Hepatic stellate cell (primary cell): ENCODE measurements at places on chromosomes 12 and 14.

- DNase-seq = no peak
Observed at GRCh38 chr12:75872762-75873161, 158.8 kb downstream of the PHLDA1 start.

- DNase-seq = no peak
Observed at GRCh38 chr12:88300931-88301330, 158.8 kb downstream of the TMTC3 start.

GRCh38 chr12:89162589-89163261 lies 189.6 kb downstream of the DUSP6 start:
- DNase-seq = peak; percentile 18

DNA sequence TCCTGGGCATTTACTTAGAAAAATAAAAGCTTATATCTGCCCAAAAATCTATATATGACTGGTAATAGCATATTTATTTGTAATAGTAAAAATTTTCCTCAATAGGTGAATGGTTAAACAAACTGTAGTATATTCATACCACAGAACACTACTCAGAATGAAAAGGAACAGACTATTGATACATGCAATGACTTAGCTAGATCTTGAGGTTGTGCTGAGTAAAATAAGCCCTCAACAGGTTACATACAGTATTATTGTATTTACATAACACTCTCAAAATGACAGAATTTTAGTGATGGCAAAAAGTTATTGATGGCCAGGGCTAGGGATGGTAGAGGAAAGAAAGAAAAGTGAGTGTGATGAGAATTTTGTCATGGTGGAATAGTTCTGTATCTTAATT lies 178.4 kb downstream of the BMP4 start:
- no peak for DNase-seq

- no peak for DNase-seq
Observed at GRCh38 chr14:101026341-101026740, 122.8 kb upstream of the RTL1 start.

DNA sequence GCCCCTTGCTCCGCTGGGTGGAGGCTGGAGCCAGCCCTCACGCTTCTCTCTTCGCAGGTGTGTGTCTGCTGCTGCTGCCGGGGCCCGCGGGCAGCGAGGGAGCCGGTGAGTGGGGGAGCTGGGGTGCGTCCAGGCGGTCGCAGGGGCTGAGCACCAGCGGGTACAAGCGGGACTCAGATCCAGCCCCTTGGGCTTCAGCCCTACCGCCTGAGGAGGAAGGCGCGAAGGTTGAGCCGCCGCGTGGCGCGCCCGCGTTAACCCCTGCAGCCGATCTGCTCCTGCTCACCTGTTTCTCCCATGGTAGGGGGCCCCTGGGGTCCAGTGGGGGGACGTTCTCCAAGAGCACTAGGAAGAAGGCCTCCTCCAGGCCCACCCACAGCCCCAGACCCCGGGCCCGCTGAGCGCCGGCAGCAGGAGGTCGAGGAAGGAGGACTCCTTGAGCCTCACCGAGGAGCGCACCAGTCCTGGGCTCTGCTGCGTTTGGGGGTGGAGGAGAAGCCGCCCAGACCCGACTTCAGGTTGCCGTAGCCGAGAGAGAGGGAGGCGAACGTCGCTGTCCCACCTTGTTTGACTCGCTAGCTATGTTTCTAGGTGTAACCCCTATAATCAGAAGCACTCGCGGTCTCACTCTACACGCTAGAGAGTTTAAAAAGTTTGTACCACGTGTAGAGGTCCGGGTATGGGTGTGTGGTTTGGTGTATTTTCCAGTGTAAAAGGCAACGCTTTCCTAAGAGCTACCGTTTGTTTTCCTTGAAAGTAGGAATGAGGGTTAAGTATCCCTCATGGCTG lies 834 bp downstream of the COCH start:
- no peak for DNase-seq

GRCh38 chr12:4080213-4080612 lies 193.3 kb upstream of the CCND2 start:
- DNase-seq = no peak

DNA sequence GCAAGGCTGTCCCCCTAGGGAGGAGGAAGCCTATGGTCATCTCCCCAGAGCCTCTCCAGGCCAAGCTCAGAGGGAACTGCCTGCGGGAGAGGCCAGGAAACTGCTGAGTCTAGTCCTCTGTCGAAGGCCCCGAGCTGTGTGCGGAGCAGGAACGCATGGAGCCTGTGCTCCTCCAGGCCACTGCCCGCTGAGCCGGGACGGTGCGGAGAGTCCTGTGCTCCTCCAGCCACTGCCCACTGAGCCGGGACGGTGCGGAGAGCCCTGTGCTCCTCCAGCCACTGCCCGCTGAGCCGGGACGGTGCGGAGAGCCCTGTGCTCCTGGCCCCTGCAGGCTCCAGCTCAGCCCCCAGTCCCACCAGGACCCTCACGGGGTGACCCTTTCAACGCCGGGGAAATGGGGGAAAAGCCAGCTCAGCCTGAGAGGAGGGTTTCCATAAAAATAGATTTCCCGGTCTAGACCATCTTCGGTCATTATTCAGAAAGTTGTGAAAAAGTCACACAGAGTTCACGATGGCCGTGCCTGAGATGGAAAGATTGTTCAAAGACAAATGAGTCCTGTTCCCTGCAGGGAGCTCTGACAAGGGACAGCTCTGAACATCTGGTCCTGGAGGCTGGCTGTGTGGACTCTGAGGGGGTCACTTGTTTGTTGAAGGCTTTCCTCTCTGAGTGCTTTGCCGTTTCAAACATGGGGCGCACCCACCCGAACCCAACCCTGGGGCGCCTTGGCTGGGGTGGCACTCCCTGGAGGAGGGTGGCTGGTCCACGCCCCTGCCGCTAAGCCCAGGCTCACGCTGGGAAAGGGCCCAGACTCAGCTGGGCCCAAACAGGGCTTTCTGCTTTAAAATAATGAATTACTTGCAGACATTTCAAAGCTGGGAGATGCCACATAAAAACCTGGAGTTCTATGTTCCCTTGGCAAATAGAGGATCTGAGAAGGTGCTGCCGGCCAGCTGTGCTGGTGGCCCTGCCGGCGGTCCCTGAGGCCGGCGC lies 85.5 kb downstream of the ADGRD1 start:
- no peak for DNase-seq

DNA sequence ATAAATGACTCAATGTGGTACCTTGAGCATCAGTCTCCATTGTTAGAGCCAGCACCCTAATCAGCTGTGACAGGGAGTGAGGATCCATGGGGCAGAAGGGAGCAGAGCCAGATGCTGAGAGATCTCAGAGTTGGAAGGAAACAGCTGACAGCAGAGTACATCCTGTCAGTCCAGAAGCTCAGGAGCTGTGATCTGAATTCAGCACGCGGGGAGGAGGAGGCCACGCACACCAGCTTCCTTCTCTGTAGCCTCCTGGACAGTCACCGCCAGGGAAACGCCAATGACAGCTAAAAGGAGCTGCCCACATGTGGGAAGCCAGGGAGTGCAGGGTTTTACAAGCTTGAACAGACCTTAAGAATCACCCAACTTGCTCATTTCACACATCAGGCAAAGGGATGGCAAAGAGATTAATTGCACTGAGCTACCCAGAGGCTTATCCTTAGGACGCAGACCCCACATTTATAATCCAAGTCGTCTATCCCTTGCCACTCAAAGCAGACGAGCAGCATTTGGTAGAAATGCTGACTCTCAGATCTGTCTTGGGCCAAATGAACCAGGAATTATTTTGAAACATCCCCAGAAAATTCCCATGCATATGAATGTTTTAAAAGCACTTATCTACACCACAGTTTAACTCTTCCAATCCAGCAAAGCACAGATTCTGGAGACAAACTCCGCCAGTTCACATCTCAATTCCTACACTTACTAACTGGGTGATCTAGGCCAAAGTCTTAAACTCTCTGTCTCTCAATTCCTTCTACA lies 322.6 kb upstream of the TMTC1 start:
- no peak for DNase-seq

DNA sequence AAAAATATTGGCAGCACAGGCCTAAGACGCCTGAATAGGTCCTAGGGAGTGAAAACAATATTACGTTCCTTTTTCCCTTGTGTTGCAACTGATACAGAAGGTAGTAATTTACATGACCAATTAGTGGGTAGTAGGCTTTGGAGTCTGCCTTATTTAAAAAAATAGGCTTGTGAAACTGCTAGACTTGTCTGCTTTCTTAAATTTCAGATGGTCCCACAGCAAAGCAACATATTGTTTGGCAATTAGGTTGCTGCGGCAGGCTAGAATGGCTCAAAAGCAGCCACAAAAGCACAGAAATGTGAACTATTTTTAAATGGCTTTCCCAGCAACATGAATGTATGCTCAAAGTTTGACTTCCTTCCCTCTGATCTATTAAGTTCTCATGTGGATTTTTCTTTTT lies 211.9 kb downstream of the TTC8 start:
- no peak for DNase-seq

GRCh38 chr14:68888883-68889282 lies 90.2 kb downstream of the ACTN1 start:
- DNase-seq = no peak

DNA sequence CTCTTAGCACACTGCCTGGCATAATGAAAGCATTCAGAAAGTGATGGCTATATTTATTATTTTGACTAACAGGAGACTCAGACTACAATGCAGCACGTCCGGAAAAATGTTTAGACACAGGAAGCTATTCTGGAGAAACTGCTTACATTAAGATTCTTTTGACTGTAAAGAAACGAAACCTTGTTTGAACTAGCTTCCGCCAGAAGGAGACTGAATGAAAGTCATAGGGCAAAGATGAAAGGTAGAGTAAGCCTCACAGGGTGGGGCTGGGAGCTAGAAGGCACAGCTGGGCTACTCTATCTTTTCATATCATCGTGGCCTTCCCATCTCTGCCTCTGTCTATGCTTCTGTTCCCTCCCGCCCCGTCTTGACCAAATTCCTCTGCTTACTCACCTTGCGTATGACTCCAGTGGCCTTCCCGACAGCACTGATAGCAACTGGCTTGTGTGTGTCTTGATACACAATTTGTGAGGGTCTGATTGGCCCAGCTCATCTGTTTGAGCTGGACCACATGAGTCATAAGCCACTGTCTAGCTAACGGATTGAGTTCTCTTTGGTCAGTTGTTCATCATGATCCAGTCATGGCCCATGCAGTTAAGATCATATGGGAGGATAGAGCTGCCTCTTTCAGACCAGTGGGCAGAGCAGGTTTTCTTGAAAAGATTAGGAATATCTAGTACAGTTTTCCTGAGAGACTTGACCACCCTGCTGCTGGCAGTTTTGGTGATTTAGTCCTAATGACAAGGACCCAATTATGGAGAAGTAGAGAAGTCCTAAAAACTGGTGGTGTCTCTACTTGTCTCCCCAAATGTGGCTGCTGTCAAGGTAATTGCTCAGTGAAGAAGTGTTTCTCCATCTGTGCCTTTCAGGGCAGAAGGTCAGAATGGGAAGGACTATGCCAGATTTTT lies 151.5 kb upstream of the SLC38A2 start:
- peak; percentile 78 for DNase-seq

- DNase-seq = peak; percentile 69
Observed at GRCh38 chr12:110689281-110690126, 589 bp upstream of the HVCN1 start.

DNA sequence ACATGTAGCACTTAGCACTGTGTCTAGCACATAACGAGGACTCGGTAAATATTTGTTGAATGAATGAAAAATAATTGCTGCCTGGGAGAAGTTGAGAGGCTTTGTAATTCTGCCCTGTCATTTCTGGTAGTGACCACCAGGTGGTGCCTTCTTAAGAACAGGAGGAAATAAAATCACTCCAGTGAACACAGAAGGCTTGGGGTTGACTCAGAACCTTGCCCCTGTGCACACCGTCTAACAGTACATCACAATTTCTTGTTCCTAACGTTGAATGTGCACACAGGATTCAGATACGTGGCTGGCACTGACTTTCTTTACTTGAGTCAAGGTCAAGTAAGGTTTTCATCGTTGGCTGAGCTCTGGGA lies 91.8 kb downstream of the RGS6 start:
- no peak for DNase-seq

DNA sequence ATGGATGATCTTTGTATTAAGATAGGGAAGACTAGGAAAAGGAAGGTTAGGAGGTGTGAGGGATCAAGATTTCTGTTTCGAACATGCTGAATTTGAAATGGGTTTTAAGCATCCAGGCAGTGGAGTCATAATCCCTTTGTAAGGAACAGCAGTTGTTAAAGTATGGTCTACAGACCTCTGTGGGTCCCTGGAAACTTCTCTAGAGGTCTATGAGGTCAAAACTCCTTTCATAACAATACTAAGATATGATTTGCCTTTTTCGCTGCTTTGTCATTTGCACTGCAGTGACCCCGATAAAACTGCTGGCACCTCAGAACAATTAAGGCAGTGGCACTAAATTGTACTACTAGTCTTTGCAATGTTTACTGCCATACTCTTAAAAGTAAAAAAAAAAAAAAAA lies 1.5 kb downstream of the RAD51AP1 start:
- DNase-seq = no peak

DNA sequence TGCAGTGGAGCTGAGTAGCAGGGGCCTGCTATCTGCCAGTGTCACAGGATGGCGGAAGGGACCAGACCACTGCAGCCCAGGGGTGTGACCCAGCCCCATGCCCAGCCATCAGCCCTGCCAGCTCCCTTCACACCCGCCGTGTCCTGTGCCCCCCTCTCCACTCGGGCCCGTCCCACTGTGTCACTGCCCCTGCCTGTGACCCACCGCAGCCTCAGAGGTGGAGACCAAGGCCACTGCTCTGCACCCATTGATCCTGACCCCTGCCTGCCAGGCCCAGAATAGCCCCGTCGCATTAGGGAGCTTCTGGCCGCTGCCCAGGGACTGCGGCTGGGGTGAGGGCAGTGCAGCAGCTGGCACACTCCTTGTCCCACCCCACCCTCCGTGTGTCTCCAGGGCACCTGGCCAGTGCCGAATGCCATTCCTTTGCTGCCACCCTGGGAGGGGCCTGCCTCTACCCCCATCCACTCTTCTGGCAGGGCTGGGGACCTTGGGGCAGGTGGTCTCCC lies 2.1 kb upstream of the CRIP2 start:
- no peak for DNase-seq

GRCh38 chr12:128269181-128269591 lies 2.2 kb downstream of the TMEM132C start:
- no peak for DNase-seq

GRCh38 chr12:121990692-121991603 lies 30.7 kb upstream of the BCL7A start:
- no peak for DNase-seq

GRCh38 chr14:101198398-101199027 lies 295.0 kb upstream of the RTL1 start:
- DNase-seq = no peak

DNA sequence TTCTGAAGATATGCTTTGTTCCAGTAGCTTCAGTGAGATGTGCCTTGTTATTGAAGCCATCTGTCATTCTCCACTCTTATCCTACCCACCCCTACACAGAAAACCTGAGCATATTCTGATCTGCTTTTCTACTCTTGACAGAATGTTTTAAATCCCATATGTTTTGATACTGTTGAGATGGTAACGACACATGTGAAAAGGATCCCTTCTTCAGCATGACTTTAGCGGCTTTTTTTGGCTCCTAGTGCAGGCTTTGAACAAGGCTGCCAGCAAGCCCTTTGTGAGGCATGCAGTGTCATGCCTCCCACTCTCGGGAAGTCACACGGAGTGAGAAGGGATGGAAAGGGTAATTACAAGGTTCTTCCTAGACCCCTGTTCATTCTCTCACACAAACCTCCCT lies 228.8 kb upstream of the RGS6 start:
- DNase-seq = no peak
